NCI-H460 (cell line): ENCODE measurements at places on chromosomes 6 and 20. TPM values are rescaled to one million over a fixed set of nuclear protein-coding genes. Genes with fewer than 3 reads are reported as not detected.

CGA gene
- total RNA-seq = 0.67 TPM in 1 of 2 replicates, not detected in the other

CTCFL gene
- not detected in 2 replicates for total RNA-seq

TMC2 gene
- not detected in 2 replicates for total RNA-seq

GGT7 gene
- 3.4 and 3.9 TPM in 2 replicates for total RNA-seq

NAA20 gene
- 116 and 121 TPM in 2 replicates for total RNA-seq

TMEM244 gene
- total RNA-seq = not detected in 2 replicates

CLIC5 gene
- not detected in 2 replicates for total RNA-seq

SLC22A3 gene
- 0.07 TPM in 1 of 2 replicates, not detected in the other for total RNA-seq

C6orf58 gene
- not detected in 2 replicates for total RNA-seq

PGC gene
- total RNA-seq = not detected in 2 replicates

C20orf202 gene
- total RNA-seq = 0.05 TPM in 1 of 2 replicates, not detected in the other

RAD21L1 gene
- total RNA-seq = 0.25 and 0.32 TPM in 2 replicates

SGK2 gene
- 0.15 TPM in 1 of 2 replicates, not detected in the other for total RNA-seq

ELOVL4 gene
- total RNA-seq = 16.9 and 17.6 TPM in 2 replicates

C20orf204 gene
- 0.75 and 0.87 TPM in 2 replicates for total RNA-seq

NOX3 gene
- total RNA-seq = not detected in 2 replicates

ENPP5 gene
- not detected in 2 replicates for total RNA-seq

SLC13A3 gene
- not detected in 2 replicates for total RNA-seq

SLC35D3 gene
- total RNA-seq = not detected in 2 replicates

PPP1R3G gene
- 0.22 and 0.40 TPM in 2 replicates for total RNA-seq

LIN28B gene
- total RNA-seq = not detected in 2 replicates

HMGN4 gene
- 79.8 and 84.3 TPM in 2 replicates for total RNA-seq

MOCS3 gene
- 6.4 and 6.5 TPM in 2 replicates for total RNA-seq

ISM1 gene
- not detected in 2 replicates for total RNA-seq
